ENCODE measurements at places on chromosomes 2 and 18.

DNA sequence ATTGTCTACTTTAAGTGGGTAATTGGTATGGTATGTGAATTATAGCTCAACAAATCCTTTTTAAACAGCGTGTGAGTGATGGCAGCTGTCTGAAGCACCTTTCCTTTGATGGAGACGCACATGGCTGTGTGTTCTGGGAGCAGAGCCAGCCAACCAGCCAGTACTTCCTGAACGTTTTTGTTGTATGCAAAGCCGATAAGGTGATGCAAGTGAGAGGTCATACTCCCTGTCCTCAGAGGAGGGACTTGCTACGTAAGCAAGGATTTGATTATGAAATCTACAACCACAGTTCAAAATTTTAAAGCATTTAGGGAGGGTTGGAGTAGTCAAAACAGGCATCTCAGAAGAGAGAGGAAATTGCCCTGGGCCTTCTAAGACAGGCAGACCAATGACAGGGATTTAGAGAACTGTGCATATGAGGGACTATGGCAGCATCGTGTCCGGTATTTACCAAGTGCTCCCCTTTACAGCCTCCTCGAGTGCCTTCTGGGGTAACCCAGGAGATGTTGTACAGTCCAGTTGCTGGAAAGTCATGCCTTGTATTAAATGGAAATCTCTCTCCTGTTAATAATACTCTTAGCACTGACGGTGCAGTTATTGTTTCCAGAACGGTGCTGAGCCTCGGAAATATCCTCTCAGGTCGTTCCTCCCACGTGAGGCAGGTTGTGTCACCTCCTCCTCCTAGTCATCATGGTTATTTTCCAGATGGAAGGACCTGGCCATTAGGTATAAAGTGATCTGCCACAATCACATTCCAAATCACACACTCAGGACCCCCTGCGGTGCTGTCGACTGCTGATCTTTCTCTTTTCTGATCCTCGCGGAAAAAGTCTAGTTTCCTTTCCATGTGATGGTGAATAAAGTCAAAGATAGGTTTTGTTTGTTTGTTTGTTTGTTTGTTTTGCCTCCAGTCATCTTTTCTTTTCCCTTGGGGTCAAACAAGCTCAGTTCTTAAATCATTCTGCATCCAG is 28.4 kb downstream of the ARHGEF4 start:
- DNase-seq: no peak

DNA sequence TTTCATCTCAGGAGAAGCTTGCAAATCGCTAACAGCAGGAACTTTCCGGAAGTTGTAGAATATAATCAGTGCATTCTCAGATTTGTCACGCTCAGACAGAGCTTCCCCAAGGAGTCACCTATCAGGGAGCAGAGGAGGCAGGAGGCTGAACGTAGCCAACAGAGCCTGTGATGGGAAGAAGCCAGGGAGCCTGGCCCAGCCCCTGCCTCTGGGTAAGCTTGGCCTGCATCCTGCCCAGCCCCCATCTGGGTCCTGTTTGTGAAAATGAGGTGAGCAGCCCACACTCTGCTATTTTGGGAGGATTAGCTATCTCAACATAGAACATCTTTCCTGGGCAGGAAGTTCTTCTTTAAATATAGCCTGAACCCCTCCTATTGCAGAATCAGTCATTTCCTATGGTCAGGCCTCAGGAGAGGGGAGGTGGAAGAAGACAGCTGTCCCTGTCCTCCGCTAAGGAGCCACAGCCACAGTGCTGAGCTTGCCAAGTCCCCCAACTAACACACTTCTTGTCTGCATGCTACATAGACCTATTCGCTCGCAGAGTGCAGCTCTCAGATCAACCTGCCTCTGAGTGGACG is 19.2 kb upstream of the PKDCC start:
- peak; percentile 26 for DNase-seq

- no peak for DNase-seq
Measured at GRCh38 chr2:198282061-198282460, 477.7 kb downstream of the PLCL1 start.

- no peak for DNase-seq
Measured at GRCh38 chr2:12819103-12819475, 102.4 kb downstream of the TRIB2 start.

DNA sequence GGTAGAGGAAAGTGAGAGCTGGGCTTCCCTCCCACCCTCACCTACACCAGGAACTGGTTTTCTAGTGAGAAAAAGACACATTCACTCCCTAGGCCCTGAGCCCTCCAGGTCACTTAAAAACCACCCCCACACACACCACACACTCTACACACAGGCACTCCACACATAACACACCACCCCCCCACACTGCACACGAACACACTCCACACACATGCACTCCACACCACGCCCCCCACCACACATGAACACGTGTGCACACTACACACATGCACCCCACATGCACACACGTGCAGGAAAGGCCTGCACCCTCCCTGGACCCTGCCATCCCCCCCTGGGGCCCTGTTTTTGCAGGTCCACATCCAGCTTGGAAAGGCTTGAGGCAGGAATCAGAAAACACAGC is 67.6 kb downstream of the RALBP1 start:
- DNase-seq: no peak

GRCh38 chr2:128321784-128322714 is 3.4 kb upstream of the HS6ST1 start:
- DNase-seq: peak; percentile 83

DNA sequence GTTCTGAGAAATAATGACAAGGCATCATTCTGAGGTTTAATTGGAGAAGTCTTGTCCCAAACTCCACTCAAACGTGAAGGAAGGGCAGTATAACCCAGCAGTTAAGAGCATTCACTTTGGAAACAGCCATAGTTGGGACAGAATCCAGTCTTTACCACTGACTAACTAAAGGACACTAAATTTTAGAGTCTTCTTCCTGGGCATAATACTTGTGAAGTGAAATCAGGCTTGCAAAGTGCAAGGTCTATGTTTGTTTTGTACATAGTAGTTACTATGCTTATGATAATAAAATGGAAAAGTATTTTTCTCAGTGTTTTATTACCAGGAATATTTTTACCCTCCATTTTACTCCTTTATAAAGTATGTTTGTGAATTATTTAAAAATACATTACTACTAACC is 748.2 kb upstream of the ID2 start:
- no peak for DNase-seq

DNA sequence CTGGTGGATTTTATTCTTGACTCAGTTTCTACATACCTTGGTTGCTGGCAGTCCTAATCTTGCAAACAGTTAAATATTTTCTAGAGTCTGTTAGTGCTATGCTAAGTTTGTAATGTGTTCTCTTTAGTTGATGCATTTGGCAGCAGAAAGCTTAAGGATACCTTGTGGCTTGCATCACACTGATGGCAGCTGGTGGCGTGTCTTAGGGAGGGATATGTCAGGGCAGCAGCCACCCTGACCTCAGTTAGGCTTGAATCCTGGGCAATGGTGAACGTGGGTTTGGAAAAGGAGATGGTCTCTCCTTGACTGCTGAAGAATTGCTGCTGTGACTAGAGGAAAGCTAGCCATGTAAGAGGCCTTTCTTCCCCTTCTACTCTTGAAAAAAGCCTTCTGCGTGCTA is 4.2 kb downstream of the IAH1 start:
- DNase-seq: no peak

DNA sequence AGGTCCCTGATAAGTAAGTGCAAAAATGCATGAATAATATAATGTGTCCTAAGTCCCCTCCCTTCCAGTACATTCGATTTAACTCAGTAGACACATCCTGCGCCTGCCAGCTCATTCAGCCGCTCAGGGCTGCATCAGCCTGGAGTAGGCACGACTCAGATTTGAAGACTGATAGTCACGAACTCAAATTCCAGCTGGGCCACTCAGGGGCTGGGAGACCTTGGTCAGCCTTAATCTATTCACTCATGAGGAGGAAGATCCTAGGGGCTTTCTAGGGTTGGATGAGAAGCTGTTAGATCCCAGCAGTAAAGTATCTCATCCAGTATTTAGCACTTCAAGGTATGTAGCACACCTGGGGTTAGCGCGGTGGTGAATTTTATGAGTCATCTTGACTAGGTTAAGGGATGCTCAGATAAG is 98.9 kb upstream of the ODC1 start:
- no peak for DNase-seq

DNA sequence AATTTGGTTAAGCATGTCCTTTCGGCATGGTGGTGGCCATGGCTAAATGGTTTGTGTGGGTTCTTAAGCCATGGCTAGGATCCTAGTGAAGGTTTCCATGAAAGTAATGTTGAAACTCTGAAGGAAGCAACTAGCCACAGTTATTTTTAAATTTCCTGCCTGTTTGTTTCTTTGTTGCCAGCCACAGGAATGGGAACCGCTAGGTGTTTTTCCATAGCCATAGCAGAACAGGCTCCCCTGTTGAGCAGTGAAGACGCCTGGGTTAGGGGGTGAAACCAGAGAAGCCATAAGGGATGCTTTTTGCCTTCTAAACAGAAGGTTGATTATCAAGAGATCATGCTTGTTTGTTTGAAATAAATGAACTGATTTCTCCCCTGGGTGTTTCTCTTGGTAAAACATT is 60.1 kb upstream of the CHMP1B start:
- no peak for DNase-seq

GRCh38 chr18:14031053-14031452 is 101.2 kb downstream of the ZNF519 start:
- no peak for DNase-seq

GRCh38 chr2:237209885-237210284 is 124.2 kb downstream of the COPS8 start:
- DNase-seq: no peak

DNA sequence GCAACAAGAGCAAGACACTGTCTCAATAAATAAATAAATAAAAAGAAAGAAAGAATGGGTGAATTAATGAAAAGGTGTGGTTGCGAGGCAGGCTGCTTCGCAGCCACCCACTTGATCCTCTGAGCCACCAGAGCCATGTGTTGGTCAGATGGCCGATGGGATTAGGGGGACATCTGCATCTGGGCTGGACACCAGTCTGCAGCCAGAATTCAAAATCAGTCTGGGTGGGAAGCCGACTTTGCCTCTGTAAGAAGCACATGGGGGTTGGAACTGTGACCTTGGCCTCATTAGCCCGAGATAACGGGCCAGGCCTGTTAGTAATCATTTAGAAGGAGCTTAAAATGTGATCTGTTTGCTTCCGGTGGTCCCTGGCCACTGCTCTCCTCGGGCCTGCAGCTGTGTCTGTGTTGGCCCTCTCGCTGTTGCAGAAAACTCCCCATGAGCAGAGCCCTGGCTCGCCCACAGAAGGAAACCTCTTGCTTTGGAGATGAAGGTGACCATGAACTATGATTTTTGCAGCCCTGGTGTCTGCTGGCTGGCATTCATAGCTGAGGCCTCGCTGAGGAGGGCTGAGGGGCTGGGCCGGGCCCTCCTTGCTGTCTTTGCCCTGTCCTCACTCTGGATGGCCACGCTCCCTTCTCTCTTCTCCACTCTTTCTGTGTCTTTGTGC is 94.4 kb downstream of the DYSF start:
- DNase-seq: no peak

DNA sequence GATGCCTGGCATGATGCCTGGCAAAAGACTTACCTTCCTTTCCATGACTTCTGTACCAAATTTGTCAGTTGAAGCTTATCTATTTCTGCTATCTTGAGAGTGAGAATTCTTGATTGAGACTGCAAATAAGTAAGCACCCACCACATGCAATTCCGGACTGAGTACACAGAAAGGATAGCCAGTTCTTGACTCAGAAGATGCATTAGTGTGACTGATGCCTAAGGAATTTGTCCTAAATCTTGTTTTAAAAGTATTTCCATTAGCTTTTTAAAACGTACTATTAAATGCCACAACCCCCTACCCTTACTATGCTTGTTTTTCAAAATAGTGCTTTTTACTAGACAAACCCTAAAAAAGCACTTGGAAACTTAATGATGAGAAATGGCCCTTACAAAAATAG is 545 bp downstream of the MPP4 start:
- no peak for DNase-seq

DNA sequence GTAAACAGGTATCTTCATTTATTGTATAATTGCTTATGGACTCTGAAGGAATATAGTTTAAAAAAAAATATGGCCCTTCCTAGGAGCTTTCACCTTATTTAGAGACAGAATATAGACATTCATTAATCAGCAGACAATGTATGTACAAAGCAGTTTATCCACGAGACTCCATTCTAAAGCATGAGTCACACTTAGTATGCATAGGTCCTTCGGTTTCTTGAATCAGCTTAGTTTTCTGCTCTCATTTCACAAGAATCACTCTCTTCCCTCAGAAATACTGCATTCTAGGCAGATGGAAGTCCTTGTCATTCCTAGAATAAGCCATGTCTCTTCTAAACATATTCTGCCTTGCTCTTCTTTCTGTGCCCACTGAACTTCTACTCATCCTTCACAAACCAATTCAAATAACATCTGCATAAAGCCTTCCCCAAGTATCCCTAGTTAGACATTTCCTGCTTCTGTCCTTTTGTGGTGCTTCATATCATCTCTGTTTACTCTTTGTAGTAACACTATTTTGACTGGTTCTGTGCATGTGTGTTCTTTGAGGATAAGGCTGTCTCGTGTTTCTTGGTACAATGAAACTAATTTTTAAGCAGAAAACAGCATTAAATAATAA is 84.5 kb downstream of the PTRHD1 start:
- DNase-seq: no peak

DNA sequence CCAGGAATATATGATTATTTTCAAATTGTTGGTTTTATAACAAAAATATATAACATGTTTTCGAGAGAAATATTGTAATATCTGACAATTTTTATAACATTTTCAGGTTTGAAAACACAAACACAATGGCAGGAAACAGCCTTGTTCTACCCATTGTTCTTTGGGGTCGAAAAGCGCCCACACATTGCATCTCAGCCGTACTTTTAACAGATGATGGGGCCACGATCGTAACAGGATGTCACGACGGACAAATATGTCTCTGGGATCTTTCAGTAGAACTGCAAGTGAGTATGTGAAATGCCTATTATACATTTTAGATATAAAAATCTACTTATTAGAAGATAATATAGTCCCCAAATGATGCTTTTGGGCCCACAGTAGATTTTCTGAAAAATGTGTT is 21.2 kb downstream of the WDR7 start:
- no peak for DNase-seq

DNA sequence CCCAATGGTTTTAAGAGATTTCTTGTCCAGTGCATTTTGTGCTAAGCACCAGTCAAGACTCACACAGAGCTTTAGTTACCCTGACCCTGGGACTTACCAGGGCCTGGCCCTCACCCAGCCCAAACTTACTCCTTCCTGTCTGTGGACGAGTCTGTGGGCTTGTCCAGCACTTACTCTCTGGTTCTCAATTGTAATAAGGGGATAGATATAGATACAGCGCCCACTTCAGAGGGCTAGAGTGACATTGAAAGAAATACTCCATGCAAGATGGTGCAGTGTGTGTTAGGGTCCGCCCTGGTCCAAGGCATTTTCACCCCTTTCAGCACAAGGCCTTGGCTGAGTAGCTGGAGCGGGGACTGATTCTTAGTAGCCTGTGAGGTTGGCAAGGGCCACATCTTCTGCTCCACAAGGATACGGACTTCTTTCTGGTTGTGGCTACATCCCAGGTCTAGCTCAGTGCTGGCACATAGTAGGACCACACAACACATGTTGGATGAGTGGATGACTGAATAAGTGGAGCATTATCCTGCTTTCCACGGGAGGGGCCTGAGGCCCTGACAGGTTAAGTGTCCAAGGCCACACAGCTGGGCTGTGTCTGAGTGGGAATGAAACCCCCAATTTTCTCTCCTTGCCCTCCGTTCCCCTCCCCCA is 3.8 kb upstream of the ARID5A start:
- DNase-seq: no peak

GRCh38 chr18:11498821-11499220 is 110.6 kb upstream of the SLC35G4 start:
- DNase-seq: no peak

- no peak for DNase-seq
Measured at GRCh38 chr2:204065566-204065965, 129.0 kb downstream of the ICOS start.

GRCh38 chr2:216210701-216211540 is 101.8 kb downstream of the XRCC5 start:
- DNase-seq: no peak
